ENCODE measurements at places on chromosomes 1 and 21.

DNA sequence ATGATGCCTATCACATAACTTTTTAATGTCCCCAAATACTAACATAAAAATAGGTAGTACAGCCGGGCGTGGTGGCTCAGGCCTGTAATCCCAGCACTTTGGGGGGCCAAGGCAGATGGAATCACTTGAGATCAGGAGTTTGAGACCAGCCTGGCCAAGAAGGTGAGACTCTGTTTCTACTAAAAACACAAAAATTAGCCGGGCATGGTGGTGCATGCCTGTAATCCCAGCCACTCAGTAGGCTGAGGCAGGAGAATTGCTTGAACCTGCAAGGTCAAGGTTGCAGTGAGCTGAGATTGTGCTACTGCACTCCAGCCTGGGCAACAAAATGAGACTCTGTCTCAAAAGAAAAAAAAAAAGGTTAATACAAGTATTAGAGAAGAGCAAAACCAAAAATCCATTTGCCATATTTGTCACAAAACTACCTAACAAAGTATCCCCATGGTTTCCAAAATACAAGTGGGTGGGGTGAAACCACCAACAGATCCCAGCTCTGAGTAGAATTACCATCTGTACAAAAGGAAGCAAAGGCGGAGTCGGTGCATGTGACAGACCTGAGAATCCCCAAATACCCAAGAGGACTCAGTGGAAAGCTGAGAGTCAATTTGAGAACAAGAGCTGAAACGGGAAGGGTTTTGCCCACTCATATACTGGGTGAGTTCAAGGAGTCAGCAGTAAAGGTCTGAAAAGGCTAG, 113.2 kb downstream of the TOMM20 start:
- peak; percentile 84 for DNase-seq

GRCh38 chr1:247335882-247336281, 4.2 kb upstream of the ZNF496 start:
- DNase-seq: no peak

DNA sequence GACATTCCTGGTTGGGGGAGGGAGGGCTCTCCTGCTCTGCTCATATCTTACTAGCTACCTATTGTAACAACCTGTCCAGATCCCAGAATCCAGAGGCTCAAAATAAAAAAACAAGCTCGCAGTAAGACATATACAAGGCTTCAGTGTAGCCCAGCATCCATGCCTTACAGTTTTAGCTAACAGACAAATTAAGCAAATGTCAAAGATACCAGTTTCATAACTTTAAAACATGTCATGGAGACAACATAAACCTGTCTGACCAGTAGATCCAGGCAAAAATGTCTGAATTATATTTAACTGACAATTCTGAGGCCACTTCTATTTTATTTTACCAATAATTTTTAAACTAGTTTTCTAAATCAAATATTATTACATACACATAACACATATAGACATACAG, 167.7 kb upstream of the TNR start:
- DNase-seq: no peak

DNA sequence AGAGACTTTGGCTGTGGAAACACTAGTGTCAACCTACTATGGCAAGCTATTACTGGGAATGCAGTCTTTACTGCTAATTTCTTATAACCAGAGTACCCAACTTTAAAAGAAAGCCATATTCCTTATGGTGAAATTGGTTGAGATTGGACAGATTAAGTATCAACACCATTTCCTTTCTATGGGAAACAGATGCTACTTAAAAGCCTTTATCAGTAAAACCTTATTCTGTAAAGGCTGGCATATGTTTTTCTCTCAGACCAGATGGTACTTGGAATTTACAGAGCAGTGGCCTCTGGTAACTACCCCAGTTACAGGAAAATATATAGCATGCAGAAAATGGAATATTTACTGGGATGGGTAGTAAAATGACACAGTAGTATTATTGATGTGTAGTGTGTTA, 18.8 kb downstream of the IFI44 start:
- DNase-seq: no peak

GRCh38 chr1:119083980-119084379, 56.5 kb downstream of the WARS2 start:
- DNase-seq: no peak

DNA sequence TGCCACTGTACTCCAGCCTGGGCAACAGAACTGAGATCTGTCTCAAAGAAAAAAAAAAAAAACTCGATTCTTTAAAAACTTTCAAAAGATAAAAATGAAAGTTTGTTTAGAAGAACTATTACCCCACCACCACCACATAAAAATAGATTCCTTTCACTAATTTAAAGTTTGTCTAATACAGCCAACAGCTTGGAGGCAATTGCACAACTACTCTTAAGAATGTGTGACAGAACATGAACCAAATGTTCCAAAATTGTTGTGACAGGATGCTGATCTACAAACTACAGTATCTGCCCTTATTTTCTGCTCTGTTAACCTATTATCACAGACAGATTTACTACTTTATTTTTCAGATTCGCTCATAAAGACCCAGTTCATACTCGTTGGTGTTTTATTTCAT, 5.5 kb upstream of the TGFBR3 start:
- no peak for DNase-seq

DNA sequence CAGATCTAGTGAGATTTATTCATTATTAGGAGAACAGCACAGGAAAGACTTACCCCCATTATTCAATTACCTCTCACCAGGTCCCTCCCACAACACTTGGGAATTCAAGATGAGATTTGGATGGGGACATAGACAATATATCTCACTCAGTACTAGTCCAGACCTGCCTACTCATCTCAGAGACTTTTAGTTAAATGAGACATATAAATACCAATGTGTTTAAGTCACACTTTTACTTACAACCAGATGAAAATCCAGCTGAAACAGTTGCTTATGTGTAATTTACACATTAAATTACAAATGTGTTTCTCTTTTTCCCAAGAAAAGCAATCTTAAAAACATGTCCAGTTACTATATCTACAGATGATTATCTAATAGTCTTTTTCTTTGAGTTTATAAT, 1145.6 kb downstream of the KCNT2 start:
- no peak for DNase-seq
